ENCODE measurements at places on chromosomes 3 and 15. TPM values are rescaled to one million over a fixed set of nuclear protein-coding genes. Genes with fewer than 3 reads are reported as not detected.

The CYP11A1 gene
- total RNA-seq, result not detected

- no peak for DNase-seq
Measured at GRCh38 chr15:63678393-63678792, 81.2 kb downstream of the FBXL22 start.

GRCh38 chr3:161073181-161073580 lies 32.0 kb downstream of the B3GALNT1 start:
- no peak for DNase-seq

DNA sequence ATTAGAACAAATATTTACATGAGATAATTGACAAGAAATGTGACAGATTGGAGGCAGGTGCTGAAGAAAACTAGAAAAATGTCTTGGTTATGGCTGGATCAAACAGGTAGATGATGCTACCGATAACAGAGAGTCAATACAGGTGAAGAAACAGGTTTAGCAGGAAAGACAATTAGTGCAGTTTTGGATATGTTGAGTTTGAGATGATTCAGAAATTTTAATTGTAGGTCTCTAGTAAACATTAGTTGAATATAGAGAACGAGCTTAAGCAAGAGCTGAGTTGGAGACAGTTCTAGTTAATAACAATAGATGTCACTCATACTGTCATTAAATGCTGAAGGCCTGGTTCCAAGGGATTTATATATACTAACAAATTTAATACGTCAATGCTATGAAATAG lies 524.4 kb downstream of the NSUN3 start:
- no peak for DNase-seq

The TRA2B gene
- total RNA-seq, result 220 TPM

GRCh38 chr3:52399131-52399530 lies 45.8 kb downstream of the SEMA3G start:
- no peak for DNase-seq

The ZNF774 gene
- total RNA-seq, result 1.4 TPM

DNA sequence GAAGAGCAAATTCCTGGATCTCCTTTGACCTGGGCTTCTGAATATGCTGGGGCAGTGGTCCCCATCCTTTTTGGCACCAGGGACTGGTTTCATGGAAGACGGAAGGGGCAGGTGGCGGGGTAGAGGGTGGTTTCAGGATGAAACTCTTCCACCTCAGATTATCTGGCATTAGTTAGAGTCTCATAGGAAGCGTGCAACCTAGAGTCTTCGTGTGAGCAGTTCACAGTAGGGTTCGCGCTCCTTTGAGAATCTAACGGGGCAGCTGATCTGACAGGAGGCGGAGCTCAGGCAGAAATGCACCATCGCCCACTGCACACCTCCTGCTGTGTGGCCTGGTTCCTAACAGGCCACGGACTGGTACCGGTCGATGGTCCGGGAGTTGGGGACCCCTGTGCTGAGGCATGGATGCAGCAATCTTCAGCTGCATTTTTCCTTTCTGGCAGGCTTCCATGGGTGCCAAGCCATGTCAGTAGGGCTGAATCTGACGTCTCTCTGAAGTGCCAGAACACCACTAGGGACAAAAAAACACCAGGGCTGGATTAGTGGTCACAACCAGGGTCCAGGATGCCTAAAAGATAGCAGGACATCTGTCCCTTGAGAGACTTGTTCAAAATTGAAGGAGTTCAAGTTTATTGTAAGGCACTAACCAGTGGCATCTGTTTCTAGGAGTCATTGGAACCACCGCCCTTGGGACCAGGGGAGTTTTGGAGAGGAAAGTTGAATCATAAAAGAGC lies 8.4 kb upstream of the GOLGB1 start:
- no peak for DNase-seq

DNA sequence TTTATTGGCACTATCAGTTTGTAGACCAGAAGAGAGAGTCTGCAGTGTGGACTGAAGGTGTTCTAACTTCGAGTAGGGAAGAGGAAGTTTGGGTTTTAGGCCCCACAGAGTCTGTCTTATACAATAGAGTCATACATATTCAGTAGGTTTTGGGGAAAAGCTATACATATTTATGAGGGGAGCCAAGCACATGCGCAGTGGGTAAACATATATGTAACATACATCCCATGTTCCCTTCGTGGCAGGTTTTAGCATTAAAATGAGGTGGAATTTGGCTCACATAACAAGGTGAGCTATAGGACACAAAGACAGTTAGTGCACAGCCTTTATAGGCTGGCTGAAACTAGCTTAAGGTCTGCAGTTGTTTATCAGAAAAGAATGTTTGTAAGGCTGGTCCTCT lies 4.9 kb downstream of the GALK2 start:
- DNase-seq, result no peak

- peak; percentile 36 for DNase-seq
Measured at GRCh38 chr3:161221806-161222600, 892 bp downstream of the NMD3 start.

The LRRN1 gene
- 2.5 TPM for total RNA-seq

The PARL gene
- total RNA-seq, result 46.7 TPM

DNA sequence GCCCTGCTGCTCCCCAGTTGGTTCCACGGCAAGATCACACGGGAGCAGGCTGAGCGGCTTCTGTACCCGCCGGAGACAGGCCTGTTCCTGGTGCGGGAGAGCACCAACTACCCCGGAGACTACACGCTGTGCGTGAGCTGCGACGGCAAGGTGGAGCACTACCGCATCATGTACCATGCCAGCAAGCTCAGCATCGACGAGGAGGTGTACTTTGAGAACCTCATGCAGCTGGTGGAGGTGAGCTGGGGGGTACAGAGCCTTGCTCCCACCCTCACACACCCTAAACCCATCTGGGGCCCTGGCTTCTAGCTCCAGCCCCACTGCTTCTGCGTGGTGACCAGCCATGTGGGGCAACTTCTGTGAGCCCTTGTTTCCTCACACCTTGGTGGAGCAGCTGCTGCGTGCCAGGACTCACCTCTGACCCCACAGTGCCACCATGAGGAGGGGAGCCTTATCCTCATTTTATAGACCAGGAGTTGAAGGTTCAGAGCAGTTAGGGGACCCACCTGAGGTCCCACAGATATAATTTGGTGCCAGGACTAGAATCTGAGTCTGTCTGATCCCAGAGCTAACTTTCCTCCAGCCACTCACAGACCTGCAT lies 13.3 kb upstream of the LMAN1L start:
- DNase-seq, result peak; percentile 79

The ALG1L2 gene
- total RNA-seq, result 8.4 TPM

The PRR20G gene
- not detected for total RNA-seq

The TMEM212 gene
- not detected for total RNA-seq

The KCNMB3 gene
- 6.1 TPM for total RNA-seq

- no peak for DNase-seq
Measured at GRCh38 chr3:11423868-11424267, 151.7 kb downstream of the ATG7 start.

DNA sequence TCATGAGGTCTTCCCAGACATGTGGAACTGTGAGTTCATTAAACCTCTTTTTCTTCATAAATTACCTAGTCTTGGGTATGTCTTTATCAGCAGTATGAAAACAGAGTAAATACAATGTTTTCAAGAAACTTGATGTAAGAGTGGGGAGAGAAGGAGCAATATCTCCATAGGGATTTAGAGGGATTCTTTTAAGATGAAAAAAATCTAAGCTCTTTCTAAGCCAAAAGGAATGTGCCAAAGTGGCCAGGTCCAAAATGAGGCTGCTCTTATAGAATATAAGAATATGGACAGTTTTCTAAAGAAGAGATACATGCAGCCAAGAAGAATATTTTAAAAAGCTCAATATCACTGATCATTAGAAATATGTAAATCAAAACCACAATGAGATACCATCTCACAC lies 23.9 kb upstream of the RYK start:
- DNase-seq, result no peak

DNA sequence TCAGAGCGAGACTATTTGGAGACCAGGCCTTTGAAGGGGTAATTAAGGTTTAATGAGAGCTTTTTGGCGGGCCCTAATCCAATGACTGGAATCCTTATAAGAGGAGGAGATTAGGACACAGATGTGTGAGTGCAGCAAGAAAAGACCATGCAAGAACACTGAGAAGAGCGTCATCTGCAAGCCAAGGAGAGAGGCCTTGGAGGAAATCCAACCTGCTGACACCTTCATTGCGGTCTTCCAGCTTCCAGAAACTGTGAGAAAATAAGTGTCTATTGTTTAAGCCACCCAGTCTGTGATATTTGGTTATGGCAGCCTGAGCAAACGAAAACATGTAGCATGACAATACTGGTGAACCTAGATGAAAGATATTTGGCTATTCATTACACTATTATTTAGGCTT lies 23.0 kb upstream of the MUSTN1 start:
- DNase-seq, result no peak

GRCh38 chr15:92914768-92915221 lies 14.7 kb downstream of the CHD2 start:
- DNase-seq, result peak; percentile 66

- DNase-seq, result no peak
Measured at GRCh38 chr3:170307671-170308405, 49.7 kb upstream of the SKIL start.

All from B cell (primary cell).